Posterior cingulate gyrus (tissue), 11 donors: ENCODE measurements at places on chromosomes 1 and 21.

DNA sequence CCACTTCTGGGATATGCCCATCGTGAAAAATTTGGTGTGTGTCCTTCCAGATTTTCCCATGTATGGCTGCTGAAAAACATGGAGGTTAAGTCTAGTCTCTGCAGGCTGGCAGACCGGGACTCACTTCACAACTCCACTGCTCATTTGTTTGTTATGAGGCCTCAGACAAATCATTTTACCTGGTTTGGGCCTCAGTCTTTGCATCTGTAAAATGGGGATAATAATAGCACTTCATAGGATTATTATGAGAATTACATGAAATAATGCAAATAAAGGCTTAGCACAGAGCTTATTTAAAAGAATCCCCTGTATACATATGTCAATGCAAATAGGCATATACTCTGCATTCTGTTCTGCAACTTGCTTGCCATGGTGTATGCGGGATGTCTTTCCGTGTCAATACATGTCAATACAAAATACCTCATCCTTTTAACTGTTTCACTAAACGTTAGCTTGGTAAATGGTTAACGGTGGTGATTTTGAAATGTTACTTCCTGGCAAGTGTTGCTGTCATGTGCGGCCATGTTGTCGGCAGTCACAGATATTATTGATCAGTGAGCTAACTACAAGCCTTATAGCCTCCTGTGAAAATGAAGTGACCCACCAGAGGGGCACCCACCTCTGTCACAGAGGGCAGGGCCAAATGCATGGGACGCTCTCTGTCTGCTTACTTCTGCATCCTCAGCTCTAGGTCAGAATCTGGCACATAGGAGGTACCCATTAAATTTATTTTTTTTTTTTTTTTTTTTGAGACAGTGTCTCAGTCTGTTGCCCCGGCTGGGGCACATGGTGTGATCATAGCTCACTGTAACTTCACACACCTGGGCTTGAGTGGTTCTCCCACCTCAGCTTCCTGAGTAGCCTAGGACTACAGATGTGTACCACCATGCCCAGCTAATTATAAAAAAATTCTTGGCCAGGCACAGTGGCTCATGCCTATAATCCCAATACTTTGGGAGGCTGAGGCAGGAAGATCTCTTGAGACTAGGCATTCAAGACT is 4.3 kb downstream of the LCK start:
- DNase-seq = no peak

GRCh38 chr1:117244971-117245370 is 34.2 kb upstream of the VTCN1 start:
- DNase-seq = no peak

DNA sequence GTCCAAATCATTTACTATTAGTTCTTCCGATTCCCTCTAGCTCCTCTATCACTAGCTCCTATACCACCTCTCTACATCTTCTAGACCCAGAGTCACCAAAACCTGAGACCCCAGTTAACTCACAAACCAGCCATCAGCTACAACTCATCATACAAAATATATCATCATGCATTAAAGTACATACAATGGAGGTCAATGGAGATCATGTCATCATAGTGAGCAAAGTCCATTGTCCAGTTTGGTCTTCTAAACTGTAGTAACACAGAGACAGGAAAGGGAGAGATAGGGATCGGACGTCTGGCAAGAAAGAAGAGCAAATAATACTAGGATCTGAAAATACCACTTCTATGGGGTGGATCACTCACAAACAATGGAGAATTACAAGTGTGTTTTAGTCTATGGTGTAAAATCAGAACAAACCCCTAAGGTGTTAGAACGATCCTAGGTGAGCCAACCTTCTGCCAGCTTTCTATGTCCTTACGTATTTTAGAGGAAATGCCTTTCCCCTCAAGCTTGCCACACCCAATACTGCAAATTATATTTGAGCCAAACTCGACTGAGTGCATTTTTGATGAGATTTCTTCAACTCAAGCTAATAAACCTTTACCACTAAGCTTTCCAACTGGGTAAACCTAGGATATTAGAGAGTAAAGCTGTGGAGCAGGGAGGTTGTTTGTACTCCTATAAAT is 3.9 kb downstream of the ADIPOR1 start:
- no peak for DNase-seq

- DNase-seq = no peak
Measured at GRCh38 chr1:191101960-191102359, 624.3 kb upstream of the BRINP3 start.

DNA sequence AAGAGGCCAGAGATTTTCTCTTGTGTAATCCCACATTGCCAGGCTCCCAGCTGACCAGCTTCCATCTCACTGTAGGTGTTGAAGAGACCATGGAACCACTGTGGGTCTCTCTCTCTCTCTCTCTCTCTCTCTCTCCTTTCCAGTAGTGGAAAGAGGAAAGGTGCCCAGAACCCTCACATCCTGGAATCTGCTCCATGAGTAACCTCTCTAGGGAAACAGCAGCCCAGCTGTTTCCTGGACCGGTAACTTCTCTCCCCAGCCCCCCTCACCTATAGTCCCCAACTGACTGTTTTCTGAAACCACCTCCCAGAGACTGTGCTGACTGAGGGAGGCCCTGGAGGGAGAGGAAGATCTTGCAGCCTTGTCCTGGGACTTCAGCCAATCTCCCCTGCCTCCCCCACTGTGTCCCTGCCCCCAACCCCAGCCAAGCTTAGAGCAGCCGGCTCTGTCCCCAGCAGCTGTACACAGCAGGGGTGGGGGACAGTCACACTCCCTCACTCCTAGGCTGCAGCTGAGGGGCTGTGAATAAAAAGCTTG is 20.6 kb upstream of the SLC45A3 start:
- no peak for DNase-seq

GRCh38 chr1:78289603-78290002 is 201.2 kb upstream of the PTGFR start:
- no peak for DNase-seq

DNA sequence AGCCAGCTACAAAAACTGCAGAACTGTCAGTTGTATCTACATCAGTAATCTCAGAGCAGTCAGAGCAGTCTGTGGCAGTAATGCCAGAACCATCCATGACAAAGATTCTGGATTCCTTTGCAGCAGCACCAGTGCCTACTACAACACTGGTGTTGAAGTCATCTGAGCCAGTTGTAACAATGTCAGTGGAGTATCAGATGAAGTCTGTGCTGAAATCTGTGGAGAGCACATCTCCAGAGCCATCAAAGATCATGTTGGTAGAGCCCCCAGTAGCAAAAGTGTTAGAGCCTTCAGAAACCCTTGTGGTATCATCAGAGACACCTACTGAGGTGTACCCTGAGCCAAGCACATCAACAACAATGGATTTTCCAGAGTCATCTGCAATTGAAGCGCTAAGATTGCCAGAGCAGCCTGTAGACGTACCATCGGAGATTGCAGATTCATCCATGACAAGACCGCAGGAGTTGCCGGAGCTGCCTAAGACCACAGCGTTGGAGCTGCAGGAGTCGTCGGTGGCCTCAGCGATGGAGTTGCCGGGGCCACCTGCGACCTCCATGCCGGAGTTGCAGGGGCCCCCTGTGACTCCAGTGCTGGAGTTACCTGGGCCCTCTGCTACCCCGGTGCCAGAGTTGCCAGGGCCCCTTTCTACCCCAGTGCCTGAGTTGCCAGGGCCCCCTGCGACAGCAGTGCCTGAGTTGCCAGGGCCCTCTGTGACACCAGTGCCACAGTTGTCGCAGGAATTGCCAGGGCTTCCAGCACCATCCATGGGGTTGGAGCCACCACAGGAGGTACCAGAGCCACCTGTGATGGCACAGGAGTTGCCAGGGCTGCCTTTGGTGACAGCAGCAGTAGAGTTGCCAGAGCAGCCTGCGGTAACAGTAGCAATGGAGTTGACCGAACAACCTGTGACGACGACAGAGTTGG is 7.3 kb downstream of the SON start:
- DNase-seq = no peak

DNA sequence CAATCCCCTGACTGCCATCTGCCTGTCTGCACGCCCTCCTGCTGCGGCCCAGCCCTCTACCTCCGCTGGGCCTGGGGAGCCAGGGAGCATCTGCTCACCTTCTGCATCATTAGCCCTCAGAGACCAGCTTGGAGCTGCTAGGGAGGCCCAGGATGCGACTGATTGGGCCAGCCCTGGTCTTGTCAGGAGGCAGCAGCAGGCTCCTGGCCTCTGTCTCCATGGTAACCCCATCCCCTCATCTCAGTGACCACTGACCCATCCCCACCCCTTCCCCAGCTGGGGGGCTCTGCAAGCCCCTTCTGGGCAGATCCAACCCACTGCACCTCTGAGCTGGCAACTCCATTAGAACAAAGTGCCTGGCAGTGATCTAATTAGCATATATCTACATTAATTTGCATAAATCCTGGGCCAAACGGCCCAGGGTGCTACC is 37.7 kb downstream of the NKAIN1 start:
- DNase-seq = no peak

- no peak for DNase-seq
Measured at GRCh38 chr1:165303386-165303785, 53.1 kb downstream of the LMX1A start.

GRCh38 chr1:17874710-17875109 is 119.6 kb downstream of the ACTL8 start:
- no peak for DNase-seq

DNA sequence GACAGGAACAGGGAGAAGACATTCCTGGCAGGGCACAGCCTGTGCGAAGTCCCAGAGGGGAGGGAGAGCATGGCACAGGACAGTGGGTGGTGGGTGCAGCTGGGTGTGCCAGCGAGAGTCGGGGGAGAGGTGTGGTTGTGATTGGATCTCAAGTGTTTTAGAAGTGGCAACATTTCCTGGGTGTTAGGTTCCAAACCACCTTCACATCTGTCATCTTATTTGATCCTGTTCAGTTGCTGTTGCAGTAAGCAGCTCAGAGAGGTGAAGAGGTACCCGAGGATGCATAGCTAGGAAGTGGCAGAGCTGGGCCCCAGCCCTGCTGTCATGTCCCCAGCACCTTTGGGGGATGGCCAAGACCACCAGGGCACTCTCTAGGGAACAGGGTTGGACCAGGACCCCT is 22.0 kb upstream of the DISP3 start:
- DNase-seq = no peak

- no peak for DNase-seq
Measured at GRCh38 chr1:59682396-59683080, 132.2 kb upstream of the HOOK1 start.

DNA sequence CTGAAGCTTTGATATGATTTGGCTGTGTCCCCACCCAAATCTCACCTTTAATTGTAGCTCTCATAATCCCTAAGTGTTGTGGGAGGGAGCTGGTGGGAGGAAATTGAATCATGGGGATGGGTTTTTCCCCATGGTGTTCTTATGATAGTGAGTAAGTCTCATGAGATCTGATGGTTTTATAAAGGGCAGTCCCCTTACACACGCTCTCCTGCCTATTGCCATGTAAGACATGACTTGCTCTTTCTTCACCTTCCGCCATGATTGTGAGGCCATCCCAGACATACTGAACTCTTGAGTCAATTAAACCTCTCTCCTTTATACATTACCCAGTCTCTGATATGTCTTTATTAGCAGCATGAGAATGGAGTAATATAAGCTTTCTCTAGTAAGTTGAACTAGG is 261.9 kb downstream of the HLX start:
- no peak for DNase-seq

GRCh38 chr1:54811739-54812655 is 10.9 kb upstream of the TTC22 start:
- DNase-seq = no peak

GRCh38 chr1:70194601-70195000 is 10.8 kb downstream of the LRRC40 start:
- no peak for DNase-seq

DNA sequence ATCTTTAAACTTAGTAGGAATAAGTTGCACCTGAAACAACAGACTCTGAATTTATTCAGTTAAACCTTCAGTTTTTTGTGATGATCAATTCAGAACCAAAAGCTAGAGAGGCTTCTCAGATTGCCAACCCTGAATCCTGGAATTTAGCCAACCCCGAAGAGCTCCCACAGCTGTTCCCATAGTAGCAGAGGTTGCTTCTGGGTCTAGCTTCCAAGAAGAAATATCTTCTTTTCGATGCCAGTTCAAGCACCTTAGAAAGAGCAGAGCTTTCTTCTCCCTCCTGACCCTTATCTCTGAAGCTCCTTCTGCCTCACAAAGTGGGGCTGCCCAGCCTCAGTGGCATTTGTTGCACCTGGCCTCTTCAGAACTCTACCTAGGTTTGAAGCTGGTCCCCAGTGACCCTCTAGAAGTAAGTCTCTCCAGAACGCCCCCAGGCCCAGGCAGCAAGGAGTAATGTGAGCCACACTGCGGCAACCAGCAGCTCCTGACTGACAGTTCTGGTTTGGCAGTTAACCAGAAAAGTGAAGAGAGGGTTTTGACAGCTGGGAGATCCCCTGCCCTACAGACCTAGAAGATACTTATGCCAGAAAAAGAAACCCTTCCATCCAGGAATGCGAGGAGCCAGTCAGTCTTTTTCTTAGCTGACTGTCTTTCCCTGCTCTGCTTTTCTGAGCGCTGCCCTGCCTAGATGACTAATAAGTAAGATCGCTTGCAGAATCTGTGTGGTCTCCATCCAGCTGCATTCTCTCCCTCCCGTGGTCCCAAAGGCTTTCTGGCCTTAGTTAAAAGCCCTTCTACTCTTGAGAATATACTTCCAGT is 165.9 kb downstream of the ADGRL4 start:
- no peak for DNase-seq

DNA sequence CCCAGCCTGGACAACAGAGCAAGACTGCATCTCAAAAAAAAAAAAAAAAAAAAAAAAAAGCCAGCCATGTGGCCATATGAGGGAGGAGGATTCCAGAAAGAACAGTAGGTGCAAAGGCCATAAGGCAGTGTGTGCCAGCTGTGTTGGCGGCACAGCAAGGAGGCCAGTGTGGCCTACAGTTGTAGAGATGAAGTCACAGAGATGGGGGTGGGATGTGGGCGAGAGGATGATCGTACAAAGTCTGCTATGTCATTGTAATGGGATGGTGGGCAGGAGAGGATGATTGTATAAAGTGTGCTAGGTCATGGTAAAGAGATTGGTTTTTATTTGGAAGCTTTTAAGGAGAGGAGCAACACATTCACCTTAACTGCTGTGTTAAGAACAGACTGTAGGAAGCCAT is 9.8 kb upstream of the CR1 start:
- no peak for DNase-seq

- DNase-seq = no peak
Measured at GRCh38 chr1:98441281-98441680, 220.2 kb upstream of the SNX7 start.

DNA sequence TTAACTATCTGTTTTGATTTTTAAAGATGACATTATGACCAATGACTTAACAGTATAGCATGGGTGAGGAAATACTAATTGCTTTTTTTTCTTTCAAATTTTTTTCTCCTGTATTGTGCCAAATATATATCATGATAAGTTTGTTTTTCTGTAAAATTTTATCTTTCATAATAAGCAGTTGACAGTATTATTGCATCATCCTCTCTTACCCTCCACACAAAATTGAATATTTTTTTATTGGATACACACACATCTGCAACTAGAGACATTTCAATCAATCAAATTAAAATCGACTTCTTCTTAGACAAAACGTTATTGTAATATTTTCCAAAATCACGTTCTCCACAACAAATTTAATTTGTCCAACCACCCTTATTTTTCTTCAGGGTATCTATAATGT is 330.4 kb upstream of the BRINP3 start:
- no peak for DNase-seq

GRCh38 chr1:223394242-223394641 is 1.0 kb downstream of the CCDC185 start:
- no peak for DNase-seq

- no peak for DNase-seq
Measured at GRCh38 chr1:17420391-17420918, 19.0 kb downstream of the RCC2 start.
